NCI-H1694 treated with DMSO at 0.1 percent for 48 hours (cell line): ENCODE measurements at places on chromosomes 4 and X.
A peak's percentile ranks its signal among the peaks of the same experiment; 100 is the strongest.

DNA sequence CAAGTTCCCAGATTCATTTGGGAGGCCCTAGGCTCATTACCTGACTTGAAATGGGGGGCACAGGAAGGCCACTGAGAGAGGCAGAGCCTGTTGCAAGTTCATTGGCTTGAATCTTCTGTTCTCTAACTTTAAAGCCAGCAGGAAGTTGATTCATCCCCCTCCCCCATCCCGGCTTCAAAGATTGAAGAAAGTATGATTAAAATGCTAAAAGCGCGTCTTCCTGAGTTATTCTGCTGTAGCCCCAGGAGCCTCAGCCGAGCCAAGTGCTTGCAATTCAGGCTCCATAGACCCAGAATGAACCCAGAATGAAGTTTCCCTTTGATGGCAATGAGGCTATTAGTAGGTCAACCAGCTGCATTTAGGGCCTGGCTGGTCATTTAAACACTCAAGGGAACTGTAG is 14.7 kb downstream of the CHST7 start:
- no peak for DNase-seq

- DNase-seq = no peak
Measured at GRCh38 chr4:166153548-166153947, 280.5 kb downstream of the TLL1 start.

- DNase-seq = no peak
Measured at GRCh38 chr4:139085141-139085540, 69.6 kb downstream of the NOCT start.

DNA sequence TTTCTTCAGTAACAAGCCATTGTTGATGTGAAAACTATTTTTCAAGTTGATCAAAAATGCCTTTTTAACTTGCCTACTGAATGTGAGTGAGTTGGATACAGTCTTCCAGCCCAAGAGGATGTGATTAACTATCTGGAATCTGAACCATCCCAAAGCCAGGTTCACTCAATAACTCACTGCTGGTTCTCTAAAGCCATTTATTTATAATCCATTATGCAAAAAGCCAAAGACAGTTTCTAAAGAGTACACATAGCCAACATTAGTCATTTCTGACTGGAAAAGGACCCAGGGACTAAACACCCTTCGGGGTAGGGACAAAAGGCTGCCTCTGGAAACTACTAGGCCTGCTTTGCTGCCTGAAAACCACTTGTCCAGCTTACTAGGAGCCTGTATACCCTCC is 109.6 kb downstream of the SHROOM4 start:
- DNase-seq = no peak

GRCh38 chr4:120062663-120063195 is 3.9 kb downstream of the MAD2L1 start:
- DNase-seq = no peak

DNA sequence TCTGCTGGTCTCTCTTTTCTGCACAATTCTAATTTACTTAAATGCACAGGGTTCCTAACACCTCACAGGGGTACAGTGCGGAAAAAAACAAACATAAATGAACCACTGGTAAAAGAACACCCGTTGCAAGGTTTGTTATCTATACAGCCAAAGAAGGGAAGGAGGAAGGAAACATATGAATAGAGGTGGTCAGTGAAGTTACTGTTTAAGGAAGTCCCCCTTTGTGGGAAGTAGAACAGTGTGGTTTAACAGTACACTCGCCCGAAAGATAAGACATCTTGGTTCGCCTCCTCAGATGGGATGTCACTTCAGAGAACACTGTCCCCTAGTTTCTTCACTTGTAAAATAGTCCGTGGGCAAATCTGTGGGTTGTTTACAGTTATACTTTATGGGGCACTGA is 57.5 kb downstream of the TEC start:
- DNase-seq = no peak

GRCh38 chr4:6226506-6226905 is 26.2 kb upstream of the JAKMIP1 start:
- DNase-seq = no peak

DNA sequence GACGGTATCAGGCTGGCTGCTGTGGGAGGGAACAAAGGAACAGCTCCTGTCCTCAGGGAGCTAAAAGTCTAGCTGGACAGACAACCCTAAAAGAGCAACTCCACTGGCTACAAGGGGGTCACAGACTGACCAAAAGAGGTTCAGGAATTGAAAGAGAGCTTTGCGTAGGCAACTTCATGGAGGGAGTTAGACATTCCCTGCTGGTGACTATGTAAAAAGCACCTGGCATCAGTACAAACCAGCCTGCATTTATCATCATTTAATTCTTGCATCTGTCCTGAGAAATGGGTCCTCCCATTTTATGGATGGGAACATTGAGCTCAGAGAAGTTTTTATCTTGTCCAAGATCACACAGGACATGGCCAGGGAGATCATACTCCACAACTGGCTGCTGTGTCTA is 1.4 kb upstream of the LGI2 start:
- DNase-seq = no peak

DNA sequence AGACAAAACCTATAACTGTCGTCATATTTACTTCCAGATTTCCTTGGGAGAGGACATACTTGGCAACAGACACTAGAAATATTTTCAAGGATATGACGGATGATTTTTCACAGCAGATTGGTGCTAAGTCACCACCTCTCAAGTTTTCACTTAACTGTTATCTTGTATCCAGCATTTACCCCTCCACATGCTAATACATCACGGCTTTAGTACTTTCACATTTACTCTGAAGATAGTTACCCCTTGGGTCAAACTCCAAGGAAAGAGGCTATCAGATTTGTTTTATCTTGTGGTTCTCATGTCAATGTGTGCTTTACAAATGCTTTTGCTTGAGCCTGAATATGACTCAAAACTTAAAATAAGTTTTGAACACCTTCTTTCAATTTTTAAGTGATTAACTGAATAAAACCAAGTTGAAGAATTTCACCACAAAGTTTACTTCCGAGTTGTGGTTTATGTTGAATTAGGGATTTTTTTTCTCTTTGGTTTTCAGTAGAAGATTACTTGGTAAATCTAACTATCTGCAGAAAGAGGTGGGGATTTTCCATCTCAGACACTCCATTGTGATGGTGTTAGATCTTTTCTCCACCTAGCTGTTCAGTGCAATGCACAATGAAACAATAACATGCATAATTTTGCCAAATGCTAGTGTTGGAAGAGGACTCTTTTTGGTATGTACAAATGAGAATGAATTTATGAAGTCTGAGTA is 75.4 kb upstream of the FAT1 start:
- DNase-seq = no peak

DNA sequence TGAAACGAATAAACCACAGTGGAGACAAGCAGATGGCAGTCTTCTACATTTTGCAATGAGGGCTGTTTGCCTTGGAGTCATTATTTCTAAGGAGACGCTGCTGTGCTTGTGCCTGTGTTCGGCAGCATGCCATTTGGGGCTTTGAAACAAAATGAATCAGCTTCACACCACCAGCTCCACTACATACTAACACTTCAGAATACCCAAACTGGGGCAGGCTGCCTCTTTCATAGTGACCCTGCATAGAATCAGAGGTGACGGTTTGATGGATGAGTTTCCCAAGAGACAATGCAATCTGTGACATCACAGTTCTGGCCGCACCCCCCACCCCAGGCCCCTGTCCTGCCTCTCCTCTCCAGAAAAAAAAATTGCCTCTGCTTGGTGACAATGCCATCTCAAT is 57.1 kb upstream of the MID1 start:
- peak; percentile 28 for DNase-seq

- no peak for DNase-seq
Measured at GRCh38 chrX:118536204-118536603, 40.6 kb downstream of the DOCK11 start.

- DNase-seq = no peak
Measured at GRCh38 chr4:156642161-156642560, 329.4 kb downstream of the PDGFC start.

DNA sequence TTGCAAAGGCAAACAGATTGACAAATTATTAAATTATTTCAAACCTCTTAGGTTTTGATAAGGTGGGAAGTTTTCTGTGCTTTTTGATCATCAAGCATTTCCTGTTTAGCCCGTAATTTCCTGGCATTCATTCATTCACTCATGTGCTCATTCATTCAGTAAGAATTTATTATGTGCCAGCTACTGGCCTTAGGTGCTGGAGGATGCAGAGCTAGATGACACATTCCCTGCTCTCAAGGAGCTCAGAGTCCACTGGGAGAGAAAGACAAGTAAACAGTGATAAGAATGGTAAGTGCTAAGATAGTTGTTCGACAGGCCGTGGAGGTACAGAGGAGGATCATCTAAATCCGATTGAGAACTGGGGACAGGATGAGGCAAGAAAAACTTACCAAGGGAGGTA is 153.0 kb downstream of the DCTD start:
- no peak for DNase-seq

- DNase-seq = no peak
Measured at GRCh38 chr4:56320293-56320692, 67.0 kb downstream of the AASDH start.

- no peak for DNase-seq
Measured at GRCh38 chrX:71604141-71604540, 14.2 kb downstream of the CXCR3 start.

DNA sequence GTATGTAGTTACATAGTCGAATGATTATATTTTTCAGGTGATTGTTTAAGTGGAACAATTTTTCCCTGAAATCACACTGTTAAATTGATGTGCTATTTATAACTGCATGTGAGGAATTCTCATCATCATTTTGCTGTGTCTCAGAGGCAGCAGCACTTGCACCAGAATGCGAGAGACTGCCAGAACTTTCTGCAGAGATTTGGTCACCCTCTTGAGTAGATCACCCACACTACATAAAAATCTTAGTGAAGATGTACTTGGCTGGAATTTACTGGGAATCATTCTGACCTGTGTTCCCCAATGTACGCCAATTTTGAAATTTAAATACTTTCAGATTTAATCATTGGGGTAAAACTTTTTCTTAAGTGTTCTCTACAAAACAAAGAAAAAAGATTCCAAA is 5.4 kb downstream of the UGT2B4 start:
- no peak for DNase-seq

- DNase-seq = no peak
Measured at GRCh38 chr4:30005995-30006394, 714.2 kb upstream of the PCDH7 start.

GRCh38 chr4:89048906-89049601 is 7.9 kb downstream of the FAM13A start:
- DNase-seq = no peak

DNA sequence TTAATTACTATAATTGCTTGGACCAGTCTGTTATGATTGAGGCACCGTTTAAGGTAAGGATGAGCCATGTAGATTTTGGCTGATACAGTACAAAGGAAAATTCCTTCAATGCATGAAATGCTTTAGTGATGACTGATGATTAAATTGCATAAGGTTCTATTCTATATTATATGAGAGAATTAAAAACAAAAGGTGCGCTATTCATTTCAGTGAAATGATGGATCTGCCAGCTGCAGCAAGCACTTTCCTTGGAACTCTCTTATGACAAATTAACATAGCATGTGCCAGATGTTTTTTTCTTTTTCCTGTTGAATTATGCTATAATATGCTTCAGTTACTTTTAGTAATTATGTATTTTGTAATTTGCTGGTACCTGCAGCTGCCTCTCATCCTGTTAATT is 98.5 kb downstream of the JADE1 start:
- DNase-seq = peak; percentile 14

DNA sequence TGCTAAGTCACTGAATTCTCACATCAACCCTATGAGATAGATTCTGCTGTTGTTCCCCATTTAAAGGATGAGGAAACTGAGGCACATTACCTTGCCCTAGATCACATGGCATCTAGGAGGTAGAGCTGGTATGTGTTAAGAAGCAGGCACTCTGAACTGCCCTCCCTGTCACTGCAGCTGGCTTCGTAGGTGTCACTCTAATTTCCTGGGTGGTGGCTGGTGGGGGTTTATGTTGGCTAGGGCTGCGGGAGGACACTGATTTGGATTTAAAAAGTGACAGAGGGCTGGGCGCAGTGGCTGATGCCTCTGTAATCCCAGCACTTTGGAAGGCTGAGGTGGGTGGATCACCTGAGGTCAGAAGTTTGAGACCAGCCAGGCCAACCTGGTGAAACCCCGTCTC is 93.0 kb downstream of the ARHGAP10 start:
- DNase-seq = no peak

DNA sequence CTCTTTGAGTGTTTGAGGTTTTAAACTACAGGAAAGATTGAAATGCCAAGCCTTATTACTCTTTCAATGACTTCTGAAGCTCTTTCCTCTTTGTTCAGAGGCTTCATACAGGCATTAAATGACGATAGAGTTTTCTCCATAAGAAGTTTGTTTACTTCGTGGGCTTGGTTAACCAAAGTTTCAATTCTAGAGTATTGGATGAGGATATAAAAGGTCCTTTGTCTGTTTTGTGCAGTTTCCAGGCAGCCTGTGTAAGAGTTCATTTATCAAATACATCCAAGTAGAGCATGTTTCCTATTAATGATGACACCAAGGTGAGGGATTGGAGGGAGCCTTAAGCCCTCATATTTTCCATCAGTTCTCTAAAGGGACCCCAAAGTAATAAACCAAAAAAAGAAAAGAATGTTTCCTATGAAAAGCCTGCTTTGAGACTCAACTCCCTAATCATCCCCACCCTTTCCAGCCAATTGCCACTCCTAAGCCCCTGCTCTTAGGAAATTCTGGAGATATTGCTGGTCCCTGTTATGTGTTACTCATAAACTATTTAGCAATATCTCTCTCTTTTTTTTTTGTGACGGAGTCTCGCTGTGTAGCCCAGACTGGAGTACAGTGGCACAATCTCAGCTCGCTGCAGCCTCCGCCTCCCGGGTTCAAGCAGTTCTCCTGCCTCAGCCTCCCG is 106.2 kb upstream of the IL13RA1 start:
- no peak for DNase-seq

GRCh38 chr4:151785484-151786157 is 24.8 kb upstream of the GATB start:
- no peak for DNase-seq

DNA sequence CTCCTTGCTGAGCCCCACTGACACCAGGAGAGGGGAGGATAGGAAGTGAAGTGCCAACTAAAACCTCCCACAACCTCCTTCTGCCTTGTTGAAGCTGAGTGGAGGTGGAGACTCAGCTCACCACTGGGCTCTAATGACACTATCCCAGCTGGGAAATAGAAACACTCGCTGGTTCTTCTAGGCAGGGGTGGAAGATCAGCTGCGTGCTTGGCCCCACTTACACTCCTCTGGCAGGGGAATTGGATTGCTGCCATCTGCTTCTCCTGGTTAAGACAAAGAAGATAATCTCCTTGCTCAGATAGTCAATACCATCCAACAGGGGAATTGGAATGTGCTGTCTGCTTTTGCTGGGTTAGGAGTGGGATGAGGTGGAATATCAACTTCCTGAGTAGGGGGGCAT is 392.5 kb downstream of the ZNF674 start:
- DNase-seq = no peak

DNA sequence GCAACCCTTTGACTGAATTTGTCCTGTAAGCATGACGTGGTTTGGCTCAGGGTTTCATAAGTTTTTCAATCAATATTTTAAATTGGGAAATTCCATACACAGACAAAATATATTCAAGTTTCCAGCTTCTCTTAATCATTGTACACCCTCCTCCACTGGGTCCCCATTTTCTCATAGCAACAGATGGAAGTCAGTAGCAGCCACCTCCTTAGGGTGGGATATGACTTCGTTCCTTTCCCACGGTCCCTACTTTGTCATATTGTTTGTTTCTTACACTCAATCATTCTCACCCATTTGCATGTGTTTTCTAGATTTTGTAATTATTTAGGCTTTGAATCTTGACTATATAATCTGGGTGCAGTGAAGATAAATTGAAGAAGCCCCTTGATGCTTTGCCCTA is 664.5 kb upstream of the IGFBP7 start:
- no peak for DNase-seq
